ENCODE measurements at places on chromosomes 7 and 10.

- no peak for DNase-seq
Observed at GRCh38 chr7:25781704-25782103, 370.3 kb upstream of the NFE2L3 start.

DNA sequence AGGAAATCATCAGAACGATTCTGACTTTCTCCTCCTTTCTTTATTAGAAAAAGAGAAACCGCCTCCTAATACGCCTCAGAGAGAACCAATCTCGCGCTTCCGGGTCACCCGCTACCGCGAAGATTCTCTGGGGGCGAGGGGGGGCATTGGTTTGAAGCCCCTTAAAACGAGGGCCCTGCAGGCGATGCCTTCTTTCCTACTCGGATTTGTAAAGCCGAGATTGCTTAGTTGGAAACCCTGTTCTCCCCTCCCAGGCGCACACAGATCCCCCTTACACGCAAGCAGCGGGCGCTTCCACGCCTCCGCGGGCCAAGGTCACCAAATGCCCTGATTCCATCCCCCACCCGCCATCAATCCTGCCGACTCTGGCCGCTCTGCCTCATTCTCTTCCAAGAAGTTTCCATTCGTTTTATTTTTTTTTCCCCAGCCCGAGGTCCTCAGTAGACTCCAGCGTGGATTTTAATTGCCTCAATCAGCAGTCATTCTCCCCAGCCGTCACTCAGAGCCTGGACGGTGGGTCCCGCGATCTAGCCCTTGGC, 1.1 kb upstream of the GAD2 start:
- no peak for DNase-seq

DNA sequence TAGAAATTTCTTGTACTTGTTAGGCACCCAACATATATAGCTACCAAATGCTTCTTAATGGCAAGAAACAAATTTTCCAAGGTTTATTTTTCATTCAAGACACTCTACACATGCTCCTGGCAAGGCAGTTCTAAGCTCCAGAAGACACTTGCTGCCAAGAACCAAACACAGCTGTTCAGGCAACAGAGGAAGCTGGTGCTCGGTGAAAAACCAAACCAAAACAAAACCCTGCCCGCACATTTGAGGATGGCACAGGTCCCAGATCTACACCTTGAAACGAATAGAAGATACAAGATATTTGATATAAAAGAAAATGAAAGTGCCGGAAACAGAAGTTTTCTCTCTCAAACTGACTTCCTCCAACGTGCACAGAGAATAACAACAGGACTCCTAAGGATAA, 4.9 kb upstream of the DNTT start:
- DNase-seq, result no peak

DNA sequence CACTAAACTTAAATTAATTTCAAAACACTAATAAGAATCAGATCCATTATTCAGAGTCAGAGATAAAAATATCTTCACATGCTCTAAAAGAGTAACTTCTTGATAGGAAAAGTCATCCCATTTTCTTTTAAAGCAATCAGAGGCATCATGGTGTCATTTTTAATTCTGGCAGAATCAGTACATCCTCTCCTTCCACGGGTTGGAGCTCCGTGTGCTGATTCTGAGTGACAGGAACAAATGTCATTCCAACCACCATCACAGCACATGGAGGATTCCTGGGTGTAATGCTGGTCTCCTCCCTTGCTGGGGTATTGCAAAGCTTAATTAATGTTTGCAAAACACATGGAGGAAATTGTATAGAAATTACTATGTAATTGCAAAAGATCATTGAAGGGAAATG, 114.5 kb upstream of the IMMP2L start:
- DNase-seq, result no peak

DNA sequence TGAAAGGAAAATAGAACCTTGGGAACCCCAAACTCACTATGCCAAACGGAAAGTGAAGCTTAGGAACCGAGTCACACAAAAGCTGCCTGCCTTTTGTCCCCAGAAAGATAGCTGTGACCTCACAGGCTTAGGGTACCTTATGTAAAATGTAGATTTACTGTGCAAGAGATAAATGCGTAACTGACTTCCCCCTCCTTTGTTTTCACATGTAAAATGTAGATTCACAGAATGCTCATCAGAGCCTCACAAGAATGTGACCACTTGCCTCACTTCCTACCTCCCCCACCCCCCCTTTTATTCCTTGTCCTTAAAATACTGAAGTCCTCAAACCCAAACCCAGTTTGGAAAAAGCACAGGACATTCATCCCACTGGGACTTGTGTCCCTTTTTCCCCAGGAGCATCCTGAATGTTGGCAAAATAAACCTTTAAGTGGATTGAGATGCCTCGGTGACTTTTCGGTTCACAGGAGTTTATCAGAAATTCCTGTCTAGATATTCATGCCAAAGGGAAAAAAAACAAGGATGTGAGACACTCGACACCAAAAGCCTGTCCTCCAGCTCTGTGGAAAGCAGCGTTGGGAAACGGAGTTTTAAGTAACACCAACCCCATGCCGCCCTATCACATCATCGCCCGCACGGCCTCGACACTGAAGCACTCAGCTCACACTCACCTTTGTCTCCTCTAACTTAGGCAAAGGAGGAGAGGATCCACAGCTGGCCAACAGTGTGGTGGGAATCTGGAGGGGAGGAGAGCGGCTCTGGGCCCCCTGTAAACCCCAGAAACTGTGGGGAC, 45.9 kb downstream of the SVIL start:
- no peak for DNase-seq

- DNase-seq, result no peak
Observed at GRCh38 chr7:2145835-2146580, 86.7 kb downstream of the MAD1L1 start.

DNA sequence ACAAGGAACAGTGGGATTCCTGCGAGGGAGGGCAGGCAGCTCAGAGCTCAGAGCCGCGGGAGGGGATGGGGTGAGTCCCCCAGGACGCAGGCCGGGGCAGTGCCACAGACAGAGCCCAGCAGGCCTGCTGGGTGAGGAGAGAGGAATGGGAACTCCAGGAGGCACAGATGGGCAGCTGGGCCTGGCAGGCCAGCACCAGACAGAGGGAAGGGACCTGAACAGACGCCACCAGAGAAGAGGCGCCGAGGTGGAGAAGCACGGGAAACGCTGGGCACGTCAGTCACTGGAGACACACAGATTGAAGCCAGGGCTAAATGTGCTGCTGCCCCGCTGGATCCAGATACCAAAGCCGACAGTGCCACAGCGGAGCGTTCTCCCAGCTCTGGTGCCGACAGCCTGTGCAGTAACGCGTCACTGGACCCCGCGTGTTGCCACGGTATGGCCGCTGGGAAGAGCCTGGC, 225.8 kb downstream of the MAD1L1 start:
- no peak for DNase-seq

- no peak for DNase-seq
Observed at GRCh38 chr7:38855867-38856266, 53.1 kb downstream of the VPS41 start.

DNA sequence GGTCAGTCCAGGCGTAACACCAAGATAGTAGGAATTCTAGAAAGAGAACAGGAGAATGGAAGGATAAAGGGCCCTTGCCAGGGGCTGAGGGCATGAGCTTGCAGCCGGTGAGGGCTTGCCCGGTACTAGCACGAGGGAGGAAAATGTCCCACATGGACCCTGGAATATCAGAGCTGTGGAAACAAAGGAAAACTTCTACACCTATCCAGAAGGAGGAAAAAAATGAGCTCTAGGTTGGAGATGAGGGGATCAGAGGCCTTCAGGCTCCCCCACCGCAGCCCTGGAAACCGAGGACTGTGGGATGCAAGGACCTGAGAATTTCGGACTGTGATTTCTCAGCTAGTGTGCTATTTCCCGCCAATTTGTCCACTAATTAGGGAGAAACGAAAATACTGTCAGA, 22.1 kb downstream of the RAMP3 start:
- no peak for DNase-seq

DNA sequence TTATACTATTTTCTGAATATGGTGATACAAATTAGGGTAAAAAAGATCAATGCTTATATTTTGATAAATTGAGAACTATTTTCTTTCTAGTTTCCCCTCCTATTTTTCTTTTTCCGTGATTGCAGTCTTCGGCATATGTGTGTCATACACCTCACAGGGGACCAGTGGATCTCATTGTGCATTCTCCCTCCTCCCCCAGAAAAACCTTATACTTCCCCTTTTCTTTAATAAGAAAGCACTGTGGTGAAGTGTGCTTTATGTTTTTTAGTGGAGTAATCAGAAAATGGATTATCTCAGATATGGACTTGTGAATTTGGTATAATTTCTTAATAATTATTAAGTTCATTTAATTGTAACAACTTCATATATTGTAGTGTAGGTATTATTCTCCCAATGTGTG, 72.8 kb downstream of the BICC1 start:
- DNase-seq, result no peak

DNA sequence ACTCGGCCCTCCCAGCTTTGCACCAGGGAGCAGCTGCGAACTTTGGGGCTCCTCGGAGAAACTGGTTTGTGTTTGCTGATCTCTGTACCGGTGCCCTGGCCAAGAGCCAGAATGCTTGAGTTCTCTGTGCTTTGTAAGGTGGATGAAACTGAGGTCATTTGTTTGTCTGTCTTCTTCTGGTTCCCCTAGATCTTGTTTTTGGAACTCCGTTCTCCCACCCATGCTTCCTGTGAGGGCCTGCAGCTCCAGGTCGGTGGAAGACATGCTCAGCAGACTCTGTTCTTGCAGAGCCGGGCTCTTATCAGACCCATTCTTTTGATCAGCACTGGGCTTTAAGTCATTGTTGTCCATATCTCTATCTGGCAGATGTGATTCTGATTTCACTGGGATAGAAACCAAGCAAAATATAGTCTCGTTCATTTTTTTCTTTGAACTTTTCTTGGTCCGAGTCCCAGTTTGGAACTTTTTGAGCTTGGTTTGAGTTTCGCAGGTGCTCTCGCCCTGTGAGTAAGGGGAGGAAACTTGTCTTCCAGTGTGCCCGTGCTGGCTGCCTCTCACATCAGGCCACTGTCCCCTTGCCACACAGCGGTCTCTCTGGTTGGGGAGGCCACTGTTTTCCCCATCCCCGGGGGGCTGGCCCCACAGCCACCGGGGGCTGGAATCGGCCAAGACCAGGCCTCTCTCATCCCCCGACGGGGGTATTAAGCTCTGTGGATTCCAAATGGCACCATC, 31.2 kb downstream of the JCAD start:
- DNase-seq, result no peak

- no peak for DNase-seq
Observed at GRCh38 chr10:119084896-119085295, 4.3 kb upstream of the EIF3A start.

GRCh38 chr7:111730476-111731300, 168.4 kb upstream of the IMMP2L start:
- no peak for DNase-seq
